Endothelial cell of umbilical vein (primary cell): ENCODE measurements at places on chromosomes 16 and 17.
A peak's percentile ranks its signal among the peaks of the same experiment; 100 is the strongest.

- no peaks in the 10 kb centered on the region for H3K36me3 ChIP-seq
- DNase-seq: no peak
- H3K27me3 ChIP-seq: no peaks in the 10 kb centered on the region
- peaks cover 9% of the 10 kb centered on the region for H3K4me1 ChIP-seq
Measured at GRCh38 chr17:82984751-82985427, 94.5 kb upstream of the METRNL start.

DNA sequence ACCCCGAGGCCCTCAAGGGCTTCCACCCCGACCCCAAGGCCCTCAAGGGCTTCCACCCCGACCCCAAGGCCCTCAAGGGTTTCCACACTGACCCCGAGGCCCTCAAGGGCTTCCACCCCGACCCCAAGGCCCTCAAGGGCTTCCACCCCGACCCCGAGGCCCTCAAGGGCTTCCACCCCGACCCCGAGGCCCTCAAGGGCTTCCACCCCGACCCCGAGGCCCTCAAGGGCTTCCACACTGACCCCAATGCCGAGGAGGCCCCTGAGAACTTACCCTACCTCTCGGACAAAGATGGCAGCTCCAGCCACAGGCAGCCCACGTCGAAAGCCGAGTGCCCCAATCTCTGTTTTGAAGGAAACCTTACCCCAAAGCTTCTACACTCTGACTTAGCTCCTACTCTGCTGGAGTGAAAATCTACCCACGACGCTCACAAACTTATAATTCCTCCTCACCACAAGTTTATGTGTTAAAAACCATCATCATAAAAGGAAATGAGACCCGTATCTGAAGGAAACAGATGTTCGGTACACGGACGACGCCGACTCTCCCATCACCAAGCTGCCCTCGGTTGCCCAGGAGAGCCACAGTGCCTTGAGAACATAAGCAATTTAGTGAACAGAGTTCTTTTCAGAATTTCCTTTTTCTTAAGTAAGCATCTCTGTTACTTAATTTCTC, 61.2 kb upstream of the RPH3AL start:
- H3K27ac ChIP-seq: no peak overlapping the region
- peak; percentile 76 for DNase-seq
- peaks cover 5% of the 10 kb centered on the region for H3K4me1 ChIP-seq
- no peak overlapping the region for H3K4me3 ChIP-seq
- no peaks in the 10 kb centered on the region for H3K36me3 ChIP-seq

DNA sequence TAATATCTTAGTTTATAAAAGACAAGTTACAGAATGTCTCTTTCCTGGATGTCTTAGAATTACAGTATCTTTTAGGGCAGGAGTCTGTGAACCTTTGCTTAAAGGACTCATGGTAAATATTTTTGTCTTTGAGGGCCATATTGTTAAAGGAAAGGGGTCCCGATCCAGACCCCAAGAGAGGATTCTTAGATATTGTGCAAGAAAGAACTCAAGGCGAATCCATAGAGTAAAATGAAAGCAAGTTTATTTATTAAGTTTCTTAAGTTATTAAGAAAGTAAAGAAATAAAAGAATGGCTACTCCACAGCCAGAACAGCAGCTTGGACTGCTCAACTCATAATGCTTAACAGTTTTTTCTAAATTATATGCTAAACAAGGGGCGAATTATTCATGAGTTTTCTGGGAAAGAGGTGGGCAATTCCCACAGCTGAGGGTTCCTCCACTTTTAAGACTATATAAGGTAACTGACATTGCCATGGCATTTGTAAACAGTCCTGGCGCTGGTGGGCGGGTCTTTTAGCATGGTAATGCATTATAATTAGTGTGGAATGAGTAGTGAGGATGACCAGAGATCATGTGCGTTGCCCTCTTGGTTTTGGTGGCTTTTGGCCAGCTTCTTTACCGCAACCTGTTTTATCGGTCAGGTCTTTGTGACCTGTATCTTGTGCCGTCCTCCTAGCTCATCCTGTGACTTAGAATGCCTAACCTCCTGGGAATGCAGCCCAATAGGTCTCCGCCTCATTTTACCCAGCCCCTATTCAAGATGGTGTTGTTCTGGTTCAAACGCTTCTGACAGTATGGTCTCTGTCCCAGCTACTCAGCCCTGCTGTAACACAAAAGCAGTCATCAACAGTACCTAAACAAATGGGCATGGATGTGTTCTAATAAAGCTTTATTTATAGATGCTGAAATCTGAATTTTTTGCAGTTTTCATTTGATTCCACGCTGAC, 53.2 kb downstream of the BMERB1 start:
- no peak overlapping the region for H3K4me3 ChIP-seq
- H3K36me3 ChIP-seq: no peaks in the 10 kb centered on the region
- H3K27me3 ChIP-seq: no peaks in the 10 kb centered on the region
- H3K27ac ChIP-seq: no peak overlapping the region
- DNase-seq: no peak

DNA sequence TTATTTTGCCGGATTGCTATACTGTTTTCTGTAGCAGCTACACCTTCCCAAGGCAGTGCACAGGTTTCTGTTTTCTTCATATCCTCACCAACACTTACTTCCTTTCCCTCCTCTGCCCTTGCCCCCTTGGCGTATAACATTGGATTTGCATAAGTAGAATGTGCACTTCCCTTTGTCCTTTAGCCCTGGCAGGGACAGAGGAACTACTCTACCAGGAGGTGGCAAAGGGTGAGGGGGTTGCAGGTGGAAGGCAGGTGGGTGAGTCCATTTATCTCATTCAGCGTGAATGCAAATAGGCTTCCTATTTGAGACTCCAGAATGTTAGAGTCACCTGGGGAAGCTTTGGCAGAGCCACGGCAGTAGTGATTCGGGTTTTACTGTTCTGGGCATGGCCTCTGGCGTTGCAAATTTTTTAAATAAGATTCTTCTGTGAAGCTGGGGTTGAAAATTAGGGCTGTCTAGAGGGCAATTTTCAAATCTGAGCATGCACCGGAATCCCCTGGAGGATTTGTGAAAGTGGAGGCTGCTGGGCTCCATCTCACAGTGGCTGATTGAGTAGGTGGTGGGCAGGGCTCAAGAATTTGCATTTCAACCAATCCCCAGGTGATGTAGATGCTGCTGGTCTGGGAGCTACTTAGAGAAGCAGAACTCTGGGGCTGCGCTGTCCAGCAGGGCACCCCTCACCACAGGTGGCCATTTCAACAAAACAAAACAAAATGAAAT, 84.7 kb downstream of the PLCG2 start:
- peaks cover 25% of the 10 kb centered on the region for H3K4me1 ChIP-seq
- H3K4me3 ChIP-seq: no peak overlapping the region
- H3K27ac ChIP-seq: no peak overlapping the region

DNA sequence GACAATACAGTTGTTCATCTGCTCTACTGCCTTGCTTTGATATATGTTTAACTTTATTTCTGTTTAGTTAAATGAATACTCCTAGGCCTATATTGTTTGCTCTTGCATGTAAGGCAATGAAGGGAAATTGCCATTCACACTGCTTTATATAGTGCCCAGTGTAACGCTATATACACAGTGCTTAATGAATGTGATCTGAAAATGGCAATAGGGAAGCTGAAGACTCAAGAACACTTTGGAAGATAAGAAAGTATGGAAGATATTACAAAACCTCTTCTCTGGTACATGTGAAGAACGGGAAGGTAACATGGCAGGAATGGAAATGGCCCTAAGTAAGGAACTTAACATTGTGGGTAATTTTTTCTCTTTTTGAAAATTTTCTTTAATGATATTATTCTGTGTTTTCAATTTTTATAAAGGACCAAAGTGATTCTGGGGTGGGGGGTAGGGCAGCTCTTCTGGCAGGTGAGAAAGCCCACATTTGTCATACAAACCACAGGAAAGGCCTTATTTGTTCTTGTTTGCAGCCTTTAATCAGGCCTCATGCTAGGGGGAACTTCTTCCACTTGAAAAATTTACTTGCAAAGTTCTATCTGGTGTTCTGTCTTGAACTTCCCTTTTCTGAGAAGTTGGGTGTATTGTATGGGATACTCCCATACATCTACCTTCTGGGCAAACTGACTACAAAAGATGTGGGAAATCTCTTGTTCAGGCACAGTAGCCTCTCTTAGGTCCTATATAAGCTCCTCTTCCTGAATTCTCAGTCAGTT, 100.8 kb upstream of the CORO6 start:
- no peak overlapping the region for H3K27ac ChIP-seq
- H3K27me3 ChIP-seq: no peaks in the 10 kb centered on the region
- no peak overlapping the region for H3K4me3 ChIP-seq
- no peaks in the 10 kb centered on the region for H3K36me3 ChIP-seq
- H3K4me1 ChIP-seq: peaks cover 43% of the 10 kb centered on the region

GRCh38 chr16:52874042-52874441, 178.7 kb downstream of the CHD9NB start:
- H3K4me1 ChIP-seq: no peaks in the 10 kb centered on the region
- H3K27me3 ChIP-seq: no peaks in the 10 kb centered on the region
- H3K4me3 ChIP-seq: no peak overlapping the region
- no peak overlapping the region for H3K27ac ChIP-seq
- no peak for DNase-seq

DNA sequence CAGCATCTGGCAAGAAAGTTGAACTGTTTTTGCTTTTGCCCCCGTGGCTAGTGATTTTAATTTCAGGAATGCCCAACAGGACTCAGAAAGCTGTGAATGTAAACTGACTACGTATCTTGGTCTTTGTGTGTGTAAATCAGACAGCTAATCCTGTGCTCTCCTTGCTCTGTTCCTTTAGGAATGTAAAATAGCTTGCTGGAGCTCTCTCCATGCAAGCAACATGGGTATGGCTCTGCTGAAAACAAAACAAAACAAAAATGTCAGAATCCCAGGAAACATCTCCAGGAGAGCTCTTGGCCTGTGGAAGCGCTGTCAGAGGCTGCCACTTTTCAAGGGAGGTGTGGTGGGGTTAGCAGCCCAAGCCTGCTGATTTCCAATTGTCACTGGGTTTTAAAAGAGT, 161.8 kb upstream of the NOG start:
- DNase-seq: no peak
- H3K27me3 ChIP-seq: no peaks in the 10 kb centered on the region
- no peaks in the 10 kb centered on the region for H3K36me3 ChIP-seq
- peaks cover 4% of the 10 kb centered on the region for H3K4me1 ChIP-seq
- H3K4me3 ChIP-seq: no peak overlapping the region
- H3K27ac ChIP-seq: no peak overlapping the region
